ENCODE measurements at places on chromosomes 2 and 18.

DNA sequence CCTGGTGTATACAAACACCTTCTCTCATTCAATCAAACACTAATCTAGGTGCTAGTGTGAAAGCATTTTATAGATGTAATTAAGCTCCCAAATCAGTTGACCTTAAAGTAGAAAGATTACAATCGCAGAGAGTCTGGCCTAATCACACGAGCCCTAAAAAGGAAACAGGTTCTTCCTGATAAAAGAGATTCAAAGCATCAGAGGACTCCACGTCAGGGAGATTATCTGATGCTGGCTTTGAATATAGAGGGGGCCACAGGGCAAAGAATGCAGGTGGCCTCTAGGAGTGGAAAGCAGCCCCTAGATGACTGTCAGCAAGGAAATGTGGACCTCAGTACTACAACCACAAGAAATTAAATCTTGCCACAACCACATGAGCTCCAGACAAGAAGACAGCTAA is 28.2 kb upstream of the ZC3H15 start:
- no peak for DNase-seq

- DNase-seq, result peak; percentile 52
These were observed 57.4 kb downstream of the TRPM8 start for GRCh38 chr2:233974530-233975071.

GRCh38 chr2:161141033-161141432 is 19.2 kb upstream of the TANK start:
- no peak for DNase-seq

GRCh38 chr2:135256531-135257260 is 204.6 kb downstream of the RAB3GAP1 start:
- DNase-seq, result no peak

- no peak for DNase-seq
These were observed 87.3 kb upstream of the ATG16L1 start for GRCh38 chr2:233164128-233164635.

DNA sequence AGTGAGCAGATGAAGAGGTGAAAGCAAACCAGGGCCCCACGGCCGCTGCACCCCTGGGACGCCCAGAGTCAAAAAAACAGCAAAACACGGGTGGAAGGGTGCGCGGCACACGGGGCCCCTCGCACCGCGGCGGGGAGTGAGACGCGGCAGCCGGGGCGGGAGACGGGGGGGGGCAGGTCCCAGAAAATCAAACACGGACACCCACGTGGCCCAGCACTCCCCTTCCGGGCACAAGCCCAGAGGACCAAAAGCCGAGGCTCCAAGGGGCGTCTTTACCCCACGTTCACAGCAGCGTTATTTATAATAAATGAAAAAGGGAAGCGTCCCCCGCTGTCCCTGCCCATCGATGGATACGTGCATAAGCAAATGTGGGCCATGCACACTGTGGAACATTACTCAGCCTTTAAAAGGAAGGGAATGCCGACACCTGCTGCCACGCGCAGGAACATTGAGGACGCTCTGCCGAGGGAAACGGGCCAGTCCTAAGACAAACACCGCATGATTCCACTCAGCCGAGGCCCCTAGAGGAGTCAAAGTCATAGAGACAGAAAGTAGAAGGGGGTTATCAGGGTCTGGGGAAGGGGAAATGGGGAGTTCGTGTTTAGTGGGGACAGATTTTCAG is 677 bp upstream of the COPS9 start:
- no peak for DNase-seq

- DNase-seq, result no peak
These were observed 1540.8 kb upstream of the PIK3C3 start for GRCh38 chr18:40414155-40414754.

- DNase-seq, result peak; percentile 11
These were observed 2.3 kb upstream of the ALPP start for GRCh38 chr2:232376260-232376659.
